K562 (cell line): ENCODE measurements at places on chromosomes 4 and X. TPM values are rescaled to one million over a fixed set of nuclear protein-coding genes. Genes with fewer than 3 reads are reported as not detected.

Gene CPE
- 0.16 and 0.22 TPM in 2 replicates for total RNA-seq

Gene RRAGB
- total RNA-seq, result 5.6 and 6.7 TPM in 2 replicates

Gene ART3
- 0.54 and 0.69 TPM in 2 replicates for total RNA-seq

GRCh38 chrX:129227366-129227765 lies 295.9 kb downstream of the SMARCA1 start:
- no peak for DNase-seq

GRCh38 chr4:164087733-164088132 lies 593.2 kb downstream of the TMA16 start:
- DNase-seq, result no peak

DNA sequence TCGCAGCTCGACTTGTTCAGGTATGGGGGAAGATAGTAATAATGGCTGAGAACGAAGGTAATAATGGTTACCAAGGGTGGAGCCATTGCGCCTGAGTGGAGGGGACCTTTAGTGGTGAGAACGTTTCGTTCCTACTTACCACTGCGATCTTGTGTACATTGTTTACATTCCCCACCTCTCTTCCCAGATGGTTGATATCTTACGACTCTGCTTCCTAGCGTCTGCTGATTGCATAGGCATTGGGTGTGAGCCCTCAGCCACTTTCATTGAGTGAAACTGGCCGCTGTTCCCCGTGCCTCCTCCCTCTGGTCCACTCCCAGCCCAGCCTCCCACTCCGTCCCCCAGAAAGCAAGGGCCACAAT lies 850 bp downstream of the IGBP1 start:
- peak; percentile 28 for DNase-seq

GRCh38 chr4:100517864-100518341 lies at the start of gene EMCN:
EMCN (minus strand) TSS chr4:100518022; CDS start chr4:100517914, 108 bp downstream.
- DNase-seq, result no peak

DNA sequence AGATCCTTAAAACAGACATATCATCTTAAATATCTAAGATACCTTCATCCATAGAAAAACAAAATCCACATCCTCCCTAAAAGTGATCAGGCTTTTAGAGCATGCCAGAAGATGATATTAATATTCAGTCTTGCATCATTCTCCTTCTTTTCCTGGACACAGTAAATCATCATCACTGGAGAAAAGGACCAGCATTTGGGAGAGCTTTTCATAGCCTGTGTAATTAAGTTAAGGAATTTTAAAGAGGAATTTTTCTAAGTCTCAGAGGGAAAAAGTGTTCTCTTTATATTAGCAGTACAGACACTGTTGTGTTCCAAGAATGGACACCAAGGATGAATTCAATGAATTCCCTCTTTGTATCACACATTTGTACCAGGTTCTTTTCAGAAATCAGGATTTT lies 696 bp downstream of the SCRG1 start:
- no peak for DNase-seq
